NAMALWA (cell line): ENCODE measurements at places on chromosomes 16 and 17.

DNA sequence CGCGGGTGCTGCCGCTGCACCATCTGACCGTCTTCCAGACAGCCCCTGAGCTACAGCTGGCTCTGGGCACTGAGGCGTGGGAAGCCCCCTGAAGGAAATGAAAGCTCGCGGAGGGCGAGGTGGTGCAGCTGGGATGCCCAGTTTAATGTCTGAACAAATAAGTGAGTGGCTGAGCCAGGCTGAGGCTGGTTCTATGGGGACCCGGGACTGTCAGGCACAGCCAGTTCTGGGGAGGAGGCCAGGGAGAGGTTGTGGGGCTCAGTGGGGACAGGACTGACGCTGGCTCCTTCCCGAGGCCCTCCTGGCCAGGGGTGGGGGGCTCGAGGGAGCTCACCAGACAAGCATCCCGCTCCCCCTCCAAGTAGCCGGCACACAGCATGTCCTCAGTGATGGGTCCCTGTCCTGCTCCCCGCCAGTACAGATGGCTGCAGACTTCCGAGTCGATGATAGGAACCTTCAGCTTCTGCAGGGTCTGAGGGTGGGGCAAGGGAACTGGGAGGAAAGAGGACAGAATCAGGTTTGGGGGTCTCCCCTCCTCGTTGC, 4.4 kb downstream of the PRSS22 start:
- DNase-seq, result no peak

DNA sequence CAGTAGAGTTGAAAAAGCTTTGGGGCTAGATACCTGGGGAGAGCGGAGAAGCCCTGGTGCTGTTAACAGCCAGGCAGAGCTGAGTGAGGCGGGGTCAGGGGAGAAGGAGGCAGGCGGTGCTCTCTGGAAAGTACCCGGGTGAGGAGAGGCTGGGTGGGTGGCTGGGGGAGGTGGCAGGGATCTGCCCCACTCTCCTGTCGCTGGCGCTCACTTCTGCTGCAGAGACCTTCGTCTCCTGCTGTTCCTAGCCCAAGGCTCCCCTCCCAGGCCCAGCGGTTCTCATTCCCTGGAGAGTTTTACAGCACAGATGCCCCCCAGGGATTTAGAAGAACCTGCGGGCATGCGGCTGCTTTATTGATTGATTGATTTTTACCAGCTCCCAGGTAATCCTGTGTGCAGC, 302.8 kb downstream of the IRF8 start:
- DNase-seq, result no peak

DNA sequence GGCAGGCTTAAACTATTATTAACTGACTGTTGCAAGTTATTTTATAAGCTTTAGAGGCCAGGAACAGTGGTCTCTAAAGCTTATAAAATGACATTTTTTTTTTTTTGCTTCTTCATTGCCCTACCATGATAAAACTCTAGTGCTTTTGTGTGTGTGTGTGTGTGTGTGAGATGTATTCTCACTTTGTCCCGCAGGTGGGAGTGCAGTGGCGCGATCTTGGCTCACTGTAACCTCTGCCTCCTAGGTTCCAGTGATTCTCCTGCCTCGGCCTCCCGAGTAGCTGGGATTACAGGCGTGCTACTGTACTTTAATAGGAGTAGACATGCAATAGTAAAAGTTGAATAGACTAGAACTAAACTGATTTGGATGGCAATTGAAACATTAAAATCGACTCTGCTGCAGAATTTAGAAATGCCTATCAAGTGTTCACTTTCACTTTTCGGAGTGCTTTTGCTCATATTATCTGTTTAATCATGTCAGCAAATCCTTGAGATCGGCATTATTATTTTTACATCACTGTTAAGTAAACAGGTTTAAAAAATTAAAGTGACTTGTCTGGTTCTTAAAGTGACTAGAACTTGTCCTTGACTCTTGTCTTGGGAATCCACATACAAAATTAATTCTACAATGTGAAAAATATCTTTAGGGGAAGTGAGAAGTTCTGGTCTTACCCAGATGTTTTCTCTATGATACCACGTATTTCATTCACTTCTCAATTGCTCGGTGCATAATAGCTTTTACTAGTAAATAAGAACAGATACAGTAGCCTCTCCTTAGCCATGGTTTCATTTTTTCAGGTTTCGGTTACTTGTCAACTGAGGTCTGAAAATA, 8.4 kb upstream of the PCTP start:
- peak; percentile 51 for DNase-seq

- no peak for DNase-seq
Measured at GRCh38 chr17:46063241-46063640, 64.2 kb downstream of the STH start.

- peak; percentile 69 for DNase-seq
Measured at GRCh38 chr17:76458580-76459490, 5.9 kb upstream of the UBE2O start.

DNA sequence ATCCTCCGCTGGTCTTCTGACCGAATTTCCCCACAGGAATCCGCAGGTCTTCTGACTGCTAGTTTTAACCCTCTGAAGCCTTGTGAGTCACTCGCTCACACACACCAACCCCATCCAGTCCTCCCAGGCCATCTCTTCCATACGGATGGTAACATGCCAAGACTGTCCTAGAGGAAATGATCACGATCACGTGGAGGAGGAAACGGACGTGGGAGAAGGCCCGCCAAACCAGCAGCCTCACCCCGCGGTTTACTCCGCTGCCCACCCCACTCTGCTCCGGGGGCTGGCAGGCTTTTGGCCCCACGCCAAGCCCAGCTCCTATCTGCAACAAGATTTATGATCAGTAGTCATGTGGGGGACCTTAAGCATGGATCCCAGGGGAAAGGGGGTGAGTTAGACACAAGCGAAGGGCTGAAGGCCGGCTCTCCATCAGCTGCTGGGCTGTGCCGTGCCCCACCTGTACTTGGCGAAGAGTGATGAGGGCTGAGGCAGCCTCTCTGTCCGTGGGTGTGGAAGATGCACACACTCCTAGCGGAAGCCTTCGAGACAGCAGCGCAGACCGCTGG, 1.5 kb upstream of the FAAP100 start:
- DNase-seq, result no peak

DNA sequence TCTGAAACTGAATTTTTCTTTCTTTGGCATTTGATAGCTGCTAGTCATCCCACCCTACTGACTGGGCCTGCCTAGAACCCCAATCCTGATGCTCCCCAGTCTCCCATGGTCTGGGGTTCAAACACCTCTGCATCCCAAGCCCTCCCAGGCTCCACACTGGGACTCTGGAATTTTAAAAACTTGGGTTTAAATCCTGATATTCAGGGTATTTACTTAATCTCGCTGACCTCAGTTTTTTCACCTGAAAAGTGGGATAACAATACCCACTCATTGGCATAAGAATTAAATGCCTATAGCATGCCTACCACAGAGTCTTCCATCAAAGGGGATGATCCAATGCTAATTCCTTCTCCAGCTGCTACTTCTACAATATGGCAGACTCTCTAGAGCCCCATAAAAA, 264.4 kb downstream of the NPIPA8 start:
- no peak for DNase-seq

- DNase-seq, result no peak
Measured at GRCh38 chr17:41500131-41500911, 5.1 kb downstream of the KRT13 start.

DNA sequence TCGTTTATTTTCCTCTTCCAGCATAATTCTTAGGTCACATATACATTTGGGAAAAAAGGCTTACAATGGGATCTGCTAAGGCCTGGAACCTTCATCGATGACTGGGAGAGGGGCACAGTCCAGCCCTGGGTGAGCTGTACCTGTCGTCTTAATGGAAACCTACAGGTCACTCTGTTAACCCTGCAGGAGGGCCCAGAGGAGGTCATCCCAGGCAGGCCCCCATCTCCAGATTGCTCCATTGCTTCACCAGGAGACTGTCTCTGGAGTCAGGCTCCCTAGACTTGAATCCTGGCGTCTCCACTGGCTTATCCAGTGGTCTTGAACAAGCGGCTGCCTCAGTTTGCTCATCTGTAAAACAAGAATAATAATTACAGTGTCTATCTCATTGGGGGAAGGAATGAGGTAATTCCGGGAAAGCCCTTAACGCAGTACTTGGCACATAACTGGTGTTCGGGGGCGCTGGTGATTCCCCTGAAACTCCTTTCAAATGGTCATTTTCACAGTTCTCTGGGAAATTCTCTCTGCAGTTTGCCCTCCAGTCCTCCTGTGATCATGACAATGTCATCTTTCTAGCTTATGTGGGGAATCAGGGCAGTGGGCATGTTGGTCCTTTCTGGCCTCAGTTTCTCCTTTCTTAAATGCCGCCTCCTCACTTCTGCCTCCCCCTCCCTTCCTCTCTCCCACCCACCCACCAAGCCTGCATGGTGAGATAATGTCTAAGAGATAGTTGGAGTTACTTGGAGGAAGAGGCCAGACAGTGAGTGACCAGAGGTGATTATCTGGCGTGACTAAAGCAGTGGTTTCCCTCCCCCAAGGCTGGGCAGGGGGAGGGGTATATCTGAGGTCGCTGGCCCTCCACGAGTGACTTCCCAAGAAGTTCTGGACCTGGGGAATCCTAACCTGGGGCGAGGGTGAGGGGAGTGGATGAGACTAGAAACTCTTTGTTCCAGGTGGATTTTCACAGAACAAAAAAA, 31.3 kb upstream of the TAC4 start:
- no peak for DNase-seq

DNA sequence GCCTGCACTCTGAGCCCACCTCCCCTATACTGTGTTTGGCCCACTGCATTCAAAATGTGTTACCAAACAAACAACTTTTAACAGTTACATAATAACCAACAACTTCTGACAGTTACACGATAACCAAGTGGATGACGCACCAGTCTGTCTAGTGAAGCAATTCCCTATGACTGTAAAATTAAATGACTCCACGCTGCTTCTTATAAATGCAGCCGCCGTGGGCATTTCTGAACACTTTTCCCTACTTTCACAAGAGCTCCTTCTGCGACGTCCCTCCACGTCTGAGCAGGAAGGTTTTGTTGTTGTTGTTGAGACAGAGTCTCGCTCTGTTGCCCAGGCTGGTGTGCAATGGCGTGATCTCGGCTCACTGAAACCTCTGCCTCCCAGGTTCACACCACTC, 27.6 kb downstream of the ZNF276 start:
- DNase-seq, result no peak

- DNase-seq, result no peak
Measured at GRCh38 chr17:82890339-82890730, 50.5 kb upstream of the ZNF750 start.

DNA sequence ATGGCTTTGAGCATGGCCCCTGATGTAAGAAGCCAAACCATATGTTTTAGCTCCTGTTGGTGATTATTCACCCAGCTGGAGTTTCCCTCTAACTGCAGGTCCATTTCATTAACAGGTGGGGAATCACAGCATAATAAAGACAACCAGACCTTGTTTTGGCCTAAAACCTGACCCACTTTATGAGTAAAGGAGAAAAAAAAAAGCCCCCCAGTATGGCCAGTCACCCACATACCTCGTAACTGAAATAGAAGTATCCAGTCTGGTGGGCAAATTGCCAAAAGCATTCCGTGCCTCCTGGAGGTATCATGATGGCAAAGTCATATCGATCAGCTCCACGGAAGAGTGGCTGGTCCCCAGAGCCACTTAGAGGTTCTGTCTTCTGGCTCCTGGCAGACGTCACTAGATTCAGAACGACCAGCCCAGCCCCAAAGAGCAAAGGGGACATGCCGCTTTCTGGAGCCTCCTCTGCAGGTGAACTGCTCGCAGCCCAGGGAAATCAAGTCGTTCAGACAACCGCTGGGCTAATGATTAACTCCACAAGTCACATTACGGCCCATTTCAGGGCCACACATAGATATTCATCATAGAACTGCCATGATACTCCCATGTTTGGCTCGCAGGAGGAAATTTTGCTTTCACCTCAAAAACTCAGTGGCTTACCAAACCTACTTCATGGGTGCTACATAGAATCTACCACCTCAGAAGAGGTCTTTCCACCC, at the start of gene TMED6:
TMED6 (minus strand) TSS at position 478 of the 719 bp plus-strand sequence; CDS start at position 445, 33 bp downstream.
- no peak for DNase-seq

DNA sequence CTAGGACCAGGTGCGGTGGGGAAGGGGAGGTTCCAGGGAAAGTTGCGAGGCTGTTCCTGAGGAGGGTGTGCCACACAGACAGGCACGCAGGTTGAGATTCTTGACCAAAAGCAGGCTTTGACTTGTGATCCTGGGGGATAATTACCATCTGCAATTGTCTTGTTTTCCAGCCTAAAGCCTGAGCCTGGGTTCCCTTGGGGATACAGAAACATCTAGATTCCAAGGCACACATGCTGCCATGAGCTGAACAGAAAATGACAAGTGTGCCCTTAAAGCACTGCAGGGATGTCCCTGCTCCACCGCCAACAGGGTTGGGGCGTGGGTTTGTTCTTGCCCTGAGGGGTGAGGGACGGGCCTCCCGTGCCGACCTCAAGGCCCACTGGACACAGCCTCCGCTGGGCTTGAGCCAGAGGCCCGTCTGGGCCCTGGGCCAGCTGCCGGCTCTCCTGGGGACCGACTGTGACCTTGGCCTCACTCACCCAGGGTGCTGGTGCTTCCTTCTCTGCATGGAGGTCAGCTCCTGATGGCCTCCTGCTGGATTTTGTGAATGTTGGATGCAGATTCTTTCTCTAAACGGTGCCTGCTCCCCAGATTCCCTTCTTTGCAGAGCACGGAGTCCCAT, 14.0 kb downstream of the CA5A start:
- DNase-seq, result no peak

- no peak for DNase-seq
Measured at GRCh38 chr16:69367980-69368379, 16.4 kb upstream of the TMED6 start.

DNA sequence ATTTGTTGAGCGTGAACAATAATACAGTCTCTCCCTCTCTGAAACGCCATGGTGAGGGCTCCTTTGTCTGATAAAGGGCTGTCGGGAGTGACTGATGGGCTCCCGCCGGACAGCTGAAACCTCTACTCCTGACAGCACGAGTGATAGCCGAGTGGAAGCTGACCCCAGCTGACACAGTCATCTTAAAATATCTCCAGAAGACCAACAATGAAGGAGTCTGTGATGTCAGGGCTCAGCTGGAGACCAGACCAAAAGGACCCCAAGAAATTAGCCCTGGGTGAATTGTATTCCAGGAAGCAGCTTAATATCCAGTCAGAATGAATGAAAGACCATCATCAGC, 22.4 kb downstream of the CCDC182 start:
- no peak for DNase-seq

GRCh38 chr17:49452661-49453060, 38.0 kb upstream of the PHB1 start:
- no peak for DNase-seq
